ENCODE measurements at places on chromosomes 16 and 17.
A peak's percentile ranks its signal among the peaks of the same experiment; 100 is the strongest.

DNA sequence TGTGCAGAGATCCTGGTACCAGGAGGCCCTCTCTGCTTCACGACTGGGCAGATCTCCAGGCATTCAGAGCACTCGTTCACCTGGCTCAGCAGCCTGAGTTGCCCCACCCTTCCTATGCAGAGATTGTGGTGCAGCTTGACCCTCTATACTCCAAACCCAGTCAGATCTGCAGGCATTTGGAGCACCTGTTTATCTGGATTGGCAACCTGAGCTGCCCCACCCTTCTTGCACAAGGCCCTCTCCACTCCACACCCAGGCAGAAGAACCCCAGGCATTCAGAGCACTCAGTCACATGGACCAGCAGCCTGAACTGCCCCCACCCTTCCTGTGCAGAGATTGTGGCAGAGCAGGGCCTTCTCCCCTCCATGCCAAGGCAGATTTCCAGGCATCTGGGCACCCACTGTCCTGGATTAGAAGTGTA is 88.4 kb upstream of the CDH5 start:
- no peak for DNase-seq

- no peak for DNase-seq
Measured at GRCh38 chr17:53006006-53006405, 816.7 kb upstream of the KIF2B start.

GRCh38 chr17:67585077-67585602 is 132.6 kb upstream of the NOL11 start:
- DNase-seq, result no peak

GRCh38 chr16:53781023-53781605 is 77.2 kb downstream of the FTO start:
- no peak for DNase-seq

DNA sequence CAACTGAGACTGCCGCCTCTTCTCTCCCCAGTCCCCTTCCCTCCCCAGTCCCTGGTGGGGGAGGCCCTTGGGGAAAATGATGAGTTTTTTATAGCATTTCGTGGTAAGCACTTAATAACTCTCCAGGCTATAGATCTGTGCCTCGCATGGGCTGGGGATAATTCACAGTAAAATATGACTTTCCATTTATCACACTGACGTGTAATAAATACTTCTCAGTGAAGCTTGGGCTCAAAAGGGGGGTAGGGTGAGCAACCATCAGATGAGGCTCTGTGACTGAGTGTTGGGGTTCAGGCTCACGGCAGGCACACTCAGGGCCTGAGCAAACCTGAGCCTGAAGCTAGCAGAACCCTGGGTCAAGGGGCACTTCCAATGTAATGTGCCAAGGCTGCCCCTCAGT is 101.6 kb downstream of the CCT6B start:
- DNase-seq, result no peak

- DNase-seq, result no peak
Measured at GRCh38 chr17:7582396-7583252, 1.0 kb upstream of the MPDU1 start.

DNA sequence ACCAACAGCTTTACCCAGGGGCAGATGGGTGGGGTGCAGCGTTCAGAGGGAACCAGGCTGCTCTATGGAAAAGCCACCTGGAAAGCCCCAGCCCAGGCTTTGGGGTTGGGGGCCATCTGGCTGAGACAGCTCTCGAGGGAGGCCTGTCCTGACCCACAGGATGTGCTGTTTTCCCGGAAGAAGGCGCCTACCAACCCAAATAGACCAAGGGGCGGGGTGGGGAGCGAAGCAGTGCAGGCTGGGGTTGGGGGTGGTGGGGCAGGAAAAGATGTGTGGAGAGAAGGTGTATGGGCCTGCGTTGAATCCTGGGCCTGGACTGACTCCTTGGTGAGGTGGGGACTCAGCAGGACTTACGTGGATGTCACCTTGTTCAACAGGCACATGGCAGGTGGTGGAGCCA is 87.9 kb downstream of the N4BP1 start:
- no peak for DNase-seq

DNA sequence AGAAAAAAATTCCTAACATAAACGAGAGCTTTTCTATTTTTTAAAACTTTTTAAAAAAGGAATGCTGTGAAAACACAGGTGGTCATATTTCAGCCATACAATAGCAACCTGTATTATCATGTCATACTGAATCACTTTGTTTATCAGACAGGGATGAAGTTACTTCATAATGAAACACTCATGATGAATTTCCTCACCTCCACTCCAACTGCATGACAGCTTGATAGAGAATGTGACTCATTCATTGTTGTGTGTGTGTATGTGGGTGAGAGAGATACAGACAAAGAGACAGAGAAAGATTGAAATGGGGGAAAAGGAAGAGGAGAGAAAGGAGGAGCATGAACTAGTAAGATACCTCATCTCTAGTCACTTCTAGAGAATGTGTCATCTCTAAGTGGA is 109.0 kb downstream of the SYCE1L start:
- DNase-seq, result peak; percentile 51

- DNase-seq, result no peak
Measured at GRCh38 chr16:86244158-86244557, 266.2 kb upstream of the FOXF1 start.
